ENCODE measurements at places on chromosomes 12 and 14.

DNA sequence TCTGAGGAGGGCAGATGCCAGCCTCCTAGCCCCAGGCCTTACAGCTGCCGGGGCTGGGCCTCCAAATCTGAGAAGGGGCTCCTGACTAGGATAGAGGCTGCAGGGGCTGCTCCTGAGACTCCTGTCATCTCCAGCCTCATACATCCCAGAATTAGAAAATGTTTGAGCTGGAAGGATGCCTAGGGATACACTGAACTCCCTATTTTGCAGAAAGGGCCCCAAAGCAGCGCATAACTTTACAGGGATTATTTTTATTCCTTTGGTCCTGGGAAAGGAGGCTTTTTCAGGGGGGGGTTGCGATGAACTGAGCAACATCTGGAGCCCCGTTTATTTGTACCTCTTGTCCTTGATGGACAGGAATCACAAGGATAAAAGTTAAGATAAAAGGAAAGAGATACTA is 35.9 kb upstream of the SLC38A2 start:
- no peak for DNase-seq

DNA sequence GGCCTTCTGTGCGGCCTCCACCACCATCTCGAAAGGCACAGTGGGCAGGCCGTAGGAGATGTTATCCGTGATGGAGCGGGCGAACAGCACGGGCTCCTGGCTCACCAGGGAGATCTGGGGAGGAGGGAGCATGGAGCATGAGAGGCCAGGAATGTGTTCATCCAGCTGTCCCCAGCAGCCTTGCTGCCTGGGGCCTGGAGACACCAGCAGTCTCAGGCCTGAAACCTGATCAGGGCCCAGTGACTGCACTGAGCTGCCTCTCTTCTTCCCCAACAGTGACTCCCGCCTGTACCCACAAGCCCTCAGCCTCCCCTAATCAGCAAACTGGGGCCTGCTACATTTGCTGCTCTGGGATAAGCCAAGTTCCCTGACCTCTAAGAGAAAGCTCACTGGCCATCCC is 30.9 kb downstream of the ABCB9 start:
- no peak for DNase-seq

DNA sequence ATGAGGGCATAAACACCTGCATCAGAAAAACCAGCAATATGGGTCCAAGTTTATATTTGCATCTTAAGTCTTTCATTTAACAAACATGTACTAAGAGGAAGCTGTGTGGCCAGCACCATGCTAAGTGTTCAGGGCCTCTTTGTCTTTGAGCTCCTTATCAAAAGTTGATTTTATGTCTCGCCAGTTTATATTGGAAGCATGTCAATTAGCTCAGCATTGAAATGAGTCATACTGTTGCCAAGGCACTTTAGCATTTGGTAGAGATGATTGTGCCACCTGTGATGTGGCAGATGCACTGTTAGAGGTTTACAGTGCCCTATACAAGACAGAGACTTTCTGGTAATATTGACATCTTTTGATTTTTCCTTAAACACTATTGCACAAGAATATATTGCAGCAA is 68.5 kb downstream of the BHLHE41 start:
- no peak for DNase-seq

DNA sequence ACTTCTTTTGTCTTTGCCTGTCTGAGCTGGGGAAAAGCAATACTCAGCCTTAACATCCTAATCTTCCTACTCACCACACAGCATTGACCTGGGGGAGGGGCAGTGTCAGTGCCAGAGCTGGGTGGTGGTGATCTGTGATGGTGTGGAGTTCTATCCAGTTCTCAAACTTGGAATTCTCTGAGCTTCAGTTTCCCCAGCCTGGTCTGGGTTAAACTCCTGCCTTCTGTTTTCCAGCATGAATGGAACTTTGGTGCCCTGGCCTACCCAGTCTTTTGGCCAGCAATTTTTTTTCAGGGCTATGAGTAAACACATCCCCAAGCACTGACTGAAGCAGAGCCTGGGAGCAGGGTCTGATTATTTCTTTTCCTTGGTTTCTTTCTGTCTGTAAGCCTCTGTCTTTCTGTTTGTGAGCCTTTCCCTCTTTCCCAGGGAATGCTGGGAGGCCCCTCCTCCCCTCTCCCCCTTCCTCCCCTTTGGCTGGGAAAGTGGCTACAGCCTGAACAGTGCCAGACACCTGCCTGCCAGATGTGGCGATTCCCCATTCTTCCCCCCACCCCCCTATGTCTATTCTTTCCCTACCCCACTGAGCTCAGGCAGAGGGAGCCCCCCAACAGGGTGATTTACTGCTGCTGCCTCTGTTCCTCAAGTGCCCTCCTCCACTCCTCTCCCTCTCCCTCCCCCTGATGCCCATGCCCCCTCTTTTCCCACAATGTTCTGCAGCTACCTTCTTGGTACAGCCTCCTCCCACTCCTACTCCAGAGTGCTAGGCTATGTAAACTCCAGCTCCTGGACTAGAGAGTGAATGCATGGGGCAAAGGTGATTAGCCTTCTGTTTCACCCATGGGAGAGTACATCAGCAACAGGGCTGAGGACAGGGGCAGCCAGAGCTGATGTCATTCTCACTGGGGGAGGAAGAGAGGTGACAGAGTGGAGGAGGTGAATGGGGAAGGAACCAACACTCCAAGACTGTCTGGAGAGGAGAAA is 11.1 kb downstream of the GPR84 start:
- DNase-seq: no peak

- DNase-seq: no peak
Observed at GRCh38 chr14:49851813-49852212, 775 bp downstream of the NEMF start.

All from activated T-helper 1 cell treated with Interleukin-2 at 50 U/mL for 16 hours (primary cell).